ENCODE measurements at places on chromosomes 5 and 9.

GRCh38 chr5:81065492-81065891 is 105.3 kb downstream of the RASGRF2 start:
- no peak for DNase-seq

DNA sequence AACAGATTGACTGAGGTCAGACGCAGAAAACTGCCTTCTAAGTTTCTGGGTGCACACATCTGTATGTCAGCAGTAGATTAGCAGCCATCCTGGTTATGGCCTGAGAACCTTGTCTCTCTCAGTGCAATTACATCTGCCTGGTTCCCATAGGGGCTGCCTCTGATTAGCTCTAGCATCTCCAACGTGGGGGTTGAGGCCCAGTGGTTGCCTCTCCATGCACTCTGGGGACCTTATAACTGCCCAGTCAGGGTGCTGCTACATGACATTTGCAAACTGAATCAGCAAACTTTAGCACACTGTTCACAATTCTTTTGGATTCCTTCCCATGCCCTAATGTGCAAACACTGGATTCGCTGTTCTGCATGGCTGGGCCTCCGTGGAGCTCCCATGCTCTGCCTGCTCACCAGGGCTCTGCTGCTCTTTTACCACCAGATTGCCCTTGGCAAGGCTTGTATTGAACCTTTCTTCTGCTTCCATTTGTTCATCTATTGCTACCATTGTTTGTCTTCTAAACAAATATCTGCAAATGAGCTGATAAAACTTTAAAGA is 36.2 kb downstream of the SNX18 start:
- no peak for DNase-seq

DNA sequence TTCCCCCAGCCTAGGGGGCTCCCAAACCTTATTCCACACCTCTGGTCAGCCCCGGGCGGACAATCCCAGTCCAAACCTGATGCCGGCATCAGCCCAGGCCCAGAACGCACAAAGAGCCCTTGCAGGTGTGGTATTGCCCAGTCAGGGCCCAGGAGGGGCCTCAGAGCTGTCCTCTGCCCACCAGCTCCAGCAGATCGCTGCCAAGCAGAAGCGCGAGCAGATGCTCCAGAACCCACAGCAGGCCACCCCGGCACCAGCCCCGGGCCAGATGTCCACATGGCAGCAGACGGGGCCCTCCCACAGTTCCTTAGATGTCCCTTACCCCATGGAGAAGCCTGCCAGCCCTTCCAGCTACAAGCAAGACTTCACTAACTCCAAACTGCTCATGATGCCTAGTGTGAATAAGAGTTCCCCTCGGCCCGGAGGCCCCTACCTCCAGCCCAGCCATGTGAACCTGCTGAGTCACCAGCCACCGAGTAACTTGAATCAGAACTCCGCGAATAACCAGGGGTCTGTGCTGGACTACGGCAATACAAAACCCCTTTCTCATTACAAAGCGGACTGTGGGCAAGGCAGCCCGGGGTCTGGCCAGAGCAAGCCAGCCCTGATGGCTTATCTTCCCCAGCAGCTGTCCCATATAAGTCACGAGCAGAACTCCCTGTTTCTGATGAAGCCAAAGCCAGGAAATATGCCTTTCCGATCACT is 27.6 kb upstream of the LTC4S start:
- no peak for DNase-seq

- peak; percentile 82 for DNase-seq
These were observed at the start of gene C5orf63 for GRCh38 chr5:127072861-127073846. Gene C5orf63, minus strand, starts transcription at chr5:127073502. Its CDS starts 14,507 bp downstream, at chr5:127058995.
